Thymus (tissue), 14 donors: ENCODE measurements at places on chromosomes 5 and 9. TPM values are rescaled to one million over a fixed set of nuclear protein-coding genes. Genes with fewer than 3 reads are reported as not detected.

- no peak for DNase-seq
Measured at GRCh38 chr5:37520811-37521210, 141.7 kb downstream of the WDR70 start.

Gene PROB1
- polyA plus RNA-seq: 1.0 TPM

DNA sequence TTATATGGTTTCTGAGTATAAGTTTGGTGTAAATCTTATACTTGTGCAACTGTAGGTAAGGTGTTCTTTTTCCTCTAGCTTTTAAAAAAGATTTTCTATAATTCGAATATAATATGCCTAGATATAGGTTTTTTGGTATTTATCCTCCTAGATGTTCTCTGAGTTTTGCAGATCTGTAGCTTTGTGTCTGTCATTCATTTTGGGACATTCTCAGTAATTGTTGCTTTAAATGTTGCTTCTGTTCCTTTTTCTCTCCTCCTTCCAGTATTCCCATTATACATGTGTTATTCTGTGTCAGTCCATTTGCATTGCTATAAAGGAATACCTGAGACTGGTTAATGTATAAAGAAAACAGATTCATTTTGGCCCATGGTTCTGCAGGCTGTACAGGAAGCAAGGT is 33.7 kb downstream of the LURAP1L start:
- DNase-seq: no peak

DNA sequence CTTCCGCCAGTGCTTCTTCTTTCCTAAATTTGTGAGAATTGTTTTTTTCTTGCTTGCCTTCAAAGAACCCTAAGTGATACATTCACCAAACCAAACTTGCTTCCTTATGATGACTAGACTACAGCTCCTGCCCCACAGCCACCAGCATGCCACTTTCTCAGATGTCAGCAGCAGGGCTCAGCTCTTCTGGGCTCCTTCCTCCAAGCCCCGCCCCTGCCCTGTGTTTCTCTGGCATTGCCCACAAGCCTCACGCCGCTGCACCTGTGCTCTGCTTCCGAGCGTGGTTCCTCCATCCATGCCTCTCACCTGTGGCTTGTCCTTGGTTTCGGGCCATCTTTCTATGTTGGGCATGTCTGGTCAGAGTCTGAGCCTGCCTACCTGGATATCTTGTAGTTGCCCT is 10.6 kb downstream of the UNC5A start:
- no peak for DNase-seq

Gene ABHD17B
- 23.3 TPM for polyA plus RNA-seq

DNA sequence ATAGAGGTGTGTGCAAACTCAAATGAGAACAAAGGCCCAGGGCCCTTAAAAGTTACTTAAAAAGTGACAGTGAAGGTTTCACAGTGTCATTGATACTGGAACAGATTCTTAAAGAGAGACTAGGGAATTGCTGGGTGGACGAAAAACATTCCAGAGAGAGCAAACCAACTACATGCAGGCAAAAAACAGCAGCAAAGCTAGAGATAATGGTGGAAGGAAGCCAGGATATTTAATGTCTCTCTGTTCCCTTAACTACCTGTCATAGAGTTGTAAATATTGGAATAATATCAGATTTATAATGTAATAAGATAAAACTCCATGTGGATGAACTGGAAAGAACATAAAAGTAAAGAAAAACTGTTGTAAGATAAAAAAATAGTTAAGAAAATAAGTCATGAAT is 508.6 kb downstream of the TAF11L14 start:
- DNase-seq: no peak

DNA sequence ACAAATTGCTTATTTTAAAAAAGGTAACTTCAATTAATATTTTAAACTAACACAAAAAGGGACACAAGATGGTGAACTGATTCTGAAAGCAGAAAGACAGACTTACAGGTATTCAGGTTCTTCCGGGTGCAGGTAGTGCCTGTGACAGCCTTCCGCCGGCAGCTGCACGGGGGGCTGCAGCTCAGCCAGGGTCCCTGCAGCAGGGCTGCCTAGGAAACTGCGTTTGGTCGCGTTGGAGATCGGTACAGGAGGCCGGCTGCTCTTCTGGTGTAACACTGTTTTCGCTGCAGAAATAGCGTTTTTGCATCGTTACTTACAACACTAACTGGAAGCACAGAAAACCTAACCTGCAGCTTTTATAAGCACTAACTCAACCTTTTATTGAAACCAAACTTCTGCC is 80.0 kb downstream of the CAMSAP1 start:
- no peak for DNase-seq

Gene C5orf58
- 0.48 TPM for polyA plus RNA-seq

Gene RBM18
- polyA plus RNA-seq: 10.6 TPM

Gene RASEF
- polyA plus RNA-seq: 3.0 TPM

Gene CACNA1B
- 0.11 TPM for polyA plus RNA-seq

Gene LHX3
- polyA plus RNA-seq: 0.23 TPM

Gene ORM2
- polyA plus RNA-seq: 1.1 TPM

GRCh38 chr5:56229111-56229510 is 4.0 kb downstream of the ANKRD55 start:
- DNase-seq: peak; percentile 46

DNA sequence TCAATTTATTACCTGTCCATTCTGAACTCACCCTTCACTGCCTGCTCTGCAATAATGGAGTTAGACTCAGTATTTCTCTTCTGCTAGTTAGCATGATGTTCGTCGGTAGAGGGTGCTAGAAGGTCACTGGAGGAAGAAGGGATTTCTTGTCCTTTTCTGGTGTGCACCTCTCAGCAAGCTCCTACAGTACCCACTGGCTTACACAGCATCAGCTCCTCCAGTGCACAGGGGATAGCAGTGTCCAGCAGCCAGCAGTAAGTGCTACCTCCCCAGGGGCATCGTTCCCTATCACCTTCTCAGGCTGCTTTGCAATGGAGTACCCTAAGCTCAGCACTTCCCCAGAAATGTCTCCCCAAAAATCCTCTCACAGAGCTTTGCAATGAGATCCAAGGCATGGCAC is 45.9 kb upstream of the APC start:
- DNase-seq: no peak

Gene AJM1
- 1.8 TPM for polyA plus RNA-seq

Gene FAM221B
- 0.05 TPM for polyA plus RNA-seq

- no peak for DNase-seq
Measured at GRCh38 chr5:77194762-77195161, 15.7 kb upstream of the PDE8B start.

GRCh38 chr5:156825688-156826087 is 24.4 kb upstream of the PPP1R2B start:
- no peak for DNase-seq

GRCh38 chr9:73151653-73152542 is at the start of gene ANXA1:
TSS of gene ANXA1 (plus strand) at chr9:73151865. CDS start at chr9:73158536, 6,671 bp downstream.
- no peak for DNase-seq

Gene SIL1
- 30.2 TPM for polyA plus RNA-seq

Gene PCSK1
- polyA plus RNA-seq: 0.48 TPM

Gene PRRX2
- 3.8 TPM for polyA plus RNA-seq

Gene TOR2A
- polyA plus RNA-seq: 19.3 TPM
